ENCODE measurements at places on chromosomes 5 and 9.

- DNase-seq = no peak
Observed at GRCh38 chr9:97628668-97629067, 4.5 kb downstream of the TSTD2 start.

DNA sequence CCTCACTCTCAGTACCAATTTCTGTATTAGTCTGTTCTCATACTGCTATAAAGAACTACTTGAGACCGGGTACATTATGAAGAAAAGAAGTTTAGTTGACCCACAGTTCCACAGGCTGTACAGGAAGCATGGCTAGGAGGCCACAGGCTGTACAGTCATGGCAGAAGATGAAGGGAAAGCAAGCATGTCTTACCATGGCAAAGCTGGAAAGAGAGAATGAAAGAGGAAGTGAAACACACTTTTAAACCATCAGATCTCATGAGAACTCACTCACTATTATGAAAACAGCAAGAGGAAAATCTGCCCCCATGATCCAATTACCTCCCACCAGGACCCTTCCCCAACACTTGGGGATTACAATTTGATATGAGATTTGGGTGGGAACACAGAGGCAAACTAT lies 698.8 kb downstream of the CDH9 start:
- no peak for DNase-seq

GRCh38 chr9:127245637-127246164 lies 18.9 kb upstream of the GARNL3 start:
- no peak for DNase-seq

- no peak for DNase-seq
Observed at GRCh38 chr9:124272979-124273378, 15.2 kb downstream of the NEK6 start.

DNA sequence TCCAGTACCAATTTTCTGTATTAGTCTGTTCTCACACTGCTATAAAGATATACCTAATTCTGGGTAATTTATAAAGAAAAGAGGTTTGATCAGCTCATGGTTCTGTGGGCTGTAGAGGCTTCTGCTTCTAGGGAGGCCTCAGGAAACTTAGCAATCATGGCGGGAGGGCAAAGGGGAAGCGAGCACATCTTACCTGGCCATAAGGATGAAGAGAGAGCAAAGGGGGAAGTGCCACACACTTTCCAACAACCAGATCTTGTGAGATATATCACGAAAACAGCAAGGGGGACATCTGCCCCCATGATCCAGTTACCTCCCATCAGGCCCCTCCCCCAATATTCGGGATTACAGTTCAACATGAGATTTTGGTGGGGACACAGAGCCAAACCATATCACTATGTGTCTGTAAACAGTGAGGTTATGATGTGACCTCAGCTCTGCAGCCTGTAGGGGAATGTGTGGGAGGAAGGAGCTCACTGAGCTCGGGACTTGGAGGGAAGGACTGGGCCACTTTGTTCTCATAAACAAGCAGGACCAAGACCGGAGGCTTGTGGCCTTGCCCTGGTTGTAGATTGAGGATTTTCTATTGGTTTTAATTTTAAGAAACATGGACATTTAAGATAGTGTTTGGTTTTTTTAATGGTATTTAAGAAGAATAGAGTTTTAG lies 85.2 kb downstream of the EHMT1 start:
- DNase-seq = no peak

DNA sequence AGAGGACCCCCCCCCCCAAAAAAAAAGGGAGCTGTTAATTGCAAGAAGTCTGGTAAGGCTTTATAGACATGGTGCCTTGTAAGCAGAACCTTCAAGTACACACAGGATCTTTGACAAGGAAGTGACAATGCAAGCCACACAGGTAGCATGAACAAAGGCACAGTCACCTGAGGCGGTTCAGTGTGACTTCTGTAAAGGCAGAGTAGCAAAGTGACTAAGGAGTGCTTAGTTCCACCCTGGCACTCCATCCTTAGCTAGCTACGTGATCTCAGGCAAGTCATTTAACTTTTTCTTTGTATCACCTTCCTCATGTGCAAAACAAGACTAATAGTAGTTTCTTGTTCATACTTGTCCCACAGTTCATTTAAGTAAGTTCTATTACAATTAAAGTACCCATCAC lies 282.0 kb downstream of the PRELID2 start:
- no peak for DNase-seq

- DNase-seq = no peak
Observed at GRCh38 chr9:16407617-16408016, 462.9 kb downstream of the BNC2 start.

DNA sequence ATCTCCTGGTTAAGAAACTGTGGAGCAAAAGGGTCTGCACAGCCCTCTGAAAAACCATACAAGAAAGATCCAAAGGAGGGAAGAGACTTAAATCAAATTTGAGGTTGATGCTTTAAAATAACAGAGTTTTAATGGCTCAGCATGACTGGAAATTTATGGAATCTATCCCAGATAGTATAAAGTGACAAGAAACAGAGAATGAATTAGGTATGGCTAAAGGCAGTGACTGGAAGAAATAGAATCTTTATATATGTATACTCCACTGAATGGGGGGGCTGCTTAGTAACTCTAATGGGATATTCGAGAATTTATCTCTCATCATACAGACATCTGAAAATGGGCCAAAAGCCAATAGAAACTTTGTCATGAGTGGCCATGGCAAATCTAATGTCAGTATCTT lies 17.6 kb upstream of the MOCS2 start:
- DNase-seq = no peak

GRCh38 chr5:157749462-157749799 lies 5.9 kb downstream of the LSM11 start:
- DNase-seq = no peak

GRCh38 chr9:13568405-13568804 lies 288.9 kb upstream of the MPDZ start:
- DNase-seq = no peak

DNA sequence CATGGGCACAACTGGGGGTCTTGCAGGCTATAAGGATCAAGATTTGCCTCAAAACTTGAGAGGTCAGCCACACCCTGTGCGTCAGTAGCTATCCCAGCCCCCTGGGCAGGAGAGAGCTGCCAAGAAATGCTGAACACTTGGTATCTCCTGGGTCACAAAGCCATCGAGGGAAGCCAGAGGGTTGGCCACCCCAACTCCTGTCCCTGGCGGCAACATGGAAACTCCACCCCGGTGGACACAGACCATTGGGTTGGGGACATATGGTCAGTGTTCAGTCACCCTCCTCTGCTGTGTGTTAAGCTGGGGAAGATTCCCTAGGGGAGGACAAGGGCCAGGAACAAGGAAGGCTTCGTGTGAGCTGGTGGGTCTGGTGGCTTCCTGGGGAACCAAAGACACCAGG lies 140.6 kb downstream of the C5orf15 start:
- peak; percentile 14 for DNase-seq

GRCh38 chr5:155750571-155750970 lies 576.4 kb upstream of the SGCD start:
- no peak for DNase-seq

DNA sequence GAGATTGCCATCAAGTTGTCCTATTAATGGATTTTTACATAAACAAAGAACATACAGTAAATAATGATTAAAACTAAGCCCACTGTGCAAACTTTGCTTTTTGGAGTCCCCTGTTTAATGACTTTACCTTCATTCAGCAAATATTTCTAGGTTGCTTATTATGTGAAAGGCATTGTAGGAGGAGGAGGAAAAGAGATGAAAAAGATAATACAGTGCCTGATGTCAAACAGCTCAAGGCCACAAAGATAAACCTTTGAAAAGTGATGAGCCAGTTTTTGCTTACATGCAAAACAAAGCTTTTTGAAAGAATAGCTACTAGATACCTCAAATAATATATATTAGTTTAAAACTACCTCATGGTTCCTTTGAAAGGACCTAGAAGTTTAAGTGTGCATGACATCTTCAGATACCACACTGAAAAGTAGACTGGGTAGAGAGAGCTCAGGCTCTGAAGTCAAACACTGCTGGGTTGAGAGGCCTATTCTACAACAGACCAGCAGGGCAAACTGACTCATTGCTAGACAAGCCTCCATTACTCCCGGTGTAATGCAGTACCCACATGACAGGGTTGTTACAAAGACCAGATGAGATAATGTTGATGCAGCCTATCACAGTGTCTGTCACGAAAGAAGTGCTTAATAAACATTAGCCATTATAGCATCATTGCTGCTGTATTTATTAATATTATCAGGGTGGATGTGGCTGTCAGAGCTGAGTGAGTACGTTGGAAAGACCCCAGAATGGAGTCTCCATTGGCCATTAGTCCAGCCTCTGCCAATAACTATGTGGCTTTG lies 11.8 kb downstream of the DEPDC1B start:
- DNase-seq = no peak

- DNase-seq = peak; percentile 92
Observed at GRCh38 chr9:124660341-124660801, 110.7 kb downstream of the NR6A1 start.

DNA sequence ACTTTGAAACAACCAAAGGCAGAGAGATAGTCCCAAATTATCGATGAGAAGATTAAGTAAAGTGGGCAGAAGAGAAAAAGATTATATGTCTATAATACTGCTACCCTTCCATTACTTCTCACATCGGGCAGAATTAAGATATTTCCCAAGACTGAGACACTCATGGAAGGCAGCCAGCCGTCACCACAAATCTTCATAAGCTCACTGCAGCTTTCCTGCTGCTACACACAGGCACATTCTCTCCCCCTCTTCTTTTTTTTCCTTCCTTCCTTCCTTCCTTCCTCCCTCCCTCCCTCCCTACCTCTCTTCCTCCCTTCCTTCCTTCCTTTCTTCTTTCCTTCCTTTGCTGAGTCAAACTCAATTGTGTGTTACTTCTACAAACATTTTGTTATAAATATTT lies 58.7 kb upstream of the SPATA31C2 start:
- DNase-seq = peak; percentile 36

- no peak for DNase-seq
Observed at GRCh38 chr5:177142098-177142611, 8.6 kb downstream of the NSD1 start.

DNA sequence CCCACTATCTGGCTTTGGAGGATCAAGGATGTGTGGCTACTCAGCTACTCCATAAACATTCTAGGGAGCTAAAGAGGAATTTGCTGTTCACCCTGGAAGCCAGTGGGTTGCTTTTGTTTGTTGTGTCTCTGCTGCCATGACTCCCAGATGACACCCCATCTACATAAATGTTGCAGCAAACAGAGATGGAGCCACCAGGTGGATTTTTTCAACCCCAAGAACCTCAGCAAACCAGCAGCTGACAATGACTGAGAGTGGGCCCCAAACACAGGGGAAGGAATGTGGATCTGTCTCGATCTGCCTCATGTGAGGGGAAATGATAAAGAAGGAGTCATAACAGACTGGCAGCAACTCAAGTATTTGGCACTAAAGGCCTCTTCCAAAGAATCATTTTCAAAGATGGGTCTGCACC lies 132.7 kb upstream of the TNC start:
- peak; percentile 31 for DNase-seq

- peak; percentile 58 for DNase-seq
Observed at GRCh38 chr5:95261437-95262175, 23.3 kb downstream of the MCTP1 start.

- DNase-seq = no peak
Observed at GRCh38 chr9:68498816-68499215, 41.9 kb downstream of the TMEM252 start.
